ENCODE measurements at places on chromosomes 2 and 18.

- DNase-seq: no peak
These were observed 161.3 kb downstream of the INSIG2 start for GRCh38 chr2:118249531-118249930.

- DNase-seq: no peak
These were observed 143.1 kb downstream of the INHBB start for GRCh38 chr2:120489023-120489422.

- DNase-seq: no peak
These were observed 157.9 kb upstream of the CREB1 start for GRCh38 chr2:207371877-207372276.

DNA sequence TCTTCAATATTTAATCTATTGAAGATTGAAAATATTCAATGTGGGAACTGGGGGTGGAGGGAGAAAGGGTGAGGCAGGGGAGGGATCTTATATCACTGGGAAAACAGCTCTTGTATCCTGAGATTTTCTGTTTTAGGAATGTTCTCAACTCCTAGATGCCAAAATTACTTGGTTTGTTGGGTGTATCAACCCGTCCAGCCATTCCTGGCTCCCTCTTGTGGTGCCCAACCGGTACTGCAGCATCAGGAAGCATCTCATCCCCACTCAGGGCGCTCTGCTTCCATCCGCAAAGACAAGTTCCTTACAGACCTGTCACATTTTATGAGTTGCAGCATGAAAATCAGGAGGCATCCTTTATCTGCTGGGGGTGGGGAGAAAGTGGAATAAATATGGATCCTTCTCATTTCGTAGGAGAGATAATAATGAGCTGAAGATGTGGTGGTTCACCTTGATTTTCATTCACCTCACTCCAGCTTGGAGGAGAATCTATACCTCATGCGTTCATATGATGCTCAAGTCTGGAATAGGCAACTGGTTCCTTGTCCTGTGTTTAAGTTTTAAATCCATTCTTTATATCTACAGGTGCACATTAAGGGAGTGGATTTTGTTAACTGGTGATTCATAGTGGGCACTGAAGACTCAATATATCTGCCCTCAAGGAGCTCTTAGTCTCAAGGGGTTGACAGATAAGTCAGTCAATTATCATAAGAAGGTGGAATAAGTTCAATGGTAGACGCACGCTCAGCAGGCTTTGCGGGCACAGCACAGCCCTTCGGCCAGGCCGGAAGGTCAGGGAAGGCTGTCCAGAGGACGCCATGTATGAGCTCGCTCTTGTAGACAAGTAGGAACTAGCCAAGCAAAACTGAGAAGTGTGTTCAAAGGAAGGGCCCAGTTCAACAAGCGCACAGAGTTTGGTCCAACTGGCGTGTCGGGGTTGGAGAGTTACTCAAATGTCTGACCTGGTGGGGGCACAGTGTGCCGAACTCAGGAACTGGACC lies 127.3 kb downstream of the RNF144A start:
- peak; percentile 73 for DNase-seq

DNA sequence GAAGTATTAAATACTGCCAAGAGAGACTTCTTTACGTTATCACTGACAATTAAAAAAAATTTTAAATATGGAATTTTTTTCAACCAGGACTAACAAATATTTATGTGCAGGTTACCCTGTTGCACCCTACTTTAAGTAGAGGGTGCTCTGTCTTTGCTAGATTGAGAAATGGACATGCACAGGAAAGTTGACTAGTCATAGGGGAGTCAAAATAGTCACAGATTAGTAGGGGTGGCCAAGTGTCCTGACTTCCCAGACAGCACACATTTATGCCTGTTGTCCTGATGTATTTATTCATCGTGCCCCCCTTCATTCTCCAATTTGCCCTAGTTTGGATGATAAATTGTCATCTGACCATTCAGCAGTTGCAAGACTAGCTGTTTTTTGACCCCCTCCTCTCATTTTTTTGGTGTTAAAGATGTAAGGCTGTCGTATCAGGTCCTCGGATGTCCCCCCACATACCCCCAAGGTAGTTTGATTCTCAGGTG lies 20.3 kb downstream of the CAB39 start:
- no peak for DNase-seq

DNA sequence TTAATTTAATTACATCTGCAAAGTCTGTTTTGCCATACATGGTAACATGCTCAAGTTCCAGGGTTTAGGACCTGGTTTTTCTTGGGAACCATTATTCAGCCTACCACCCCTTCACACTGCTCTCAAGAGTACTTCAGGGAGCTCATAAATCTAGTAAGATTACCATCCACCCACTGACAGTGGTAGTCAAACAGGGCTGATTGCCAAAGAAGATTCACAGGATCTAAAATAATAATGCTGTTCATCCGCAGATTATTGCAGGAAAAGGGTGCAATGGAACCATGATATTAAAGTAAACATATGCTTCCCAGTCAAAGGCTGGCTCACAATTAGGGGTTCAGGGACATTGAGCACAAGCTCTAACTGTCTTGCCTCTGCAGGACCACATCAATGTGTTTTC lies 148.0 kb upstream of the CYRIA start:
- DNase-seq: no peak

DNA sequence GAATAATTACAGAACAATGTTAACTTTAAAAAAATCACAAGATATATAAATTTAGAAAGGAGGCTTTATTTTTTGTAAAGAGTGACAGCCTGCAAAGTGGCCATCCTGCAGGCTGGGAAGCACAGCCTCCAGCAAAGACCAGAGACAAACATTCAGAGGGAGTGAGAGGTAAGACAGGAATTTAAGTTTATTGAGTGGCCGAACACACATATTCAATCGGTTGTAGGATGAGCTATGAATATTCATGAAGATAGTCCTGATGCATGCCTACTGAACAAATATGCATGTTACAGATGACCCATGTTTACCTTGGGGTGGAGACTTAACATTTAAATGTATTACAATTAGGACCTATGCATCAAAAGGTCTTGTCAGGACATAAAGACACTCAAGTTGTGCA lies 33.4 kb upstream of the HNRNPA3 start:
- no peak for DNase-seq

DNA sequence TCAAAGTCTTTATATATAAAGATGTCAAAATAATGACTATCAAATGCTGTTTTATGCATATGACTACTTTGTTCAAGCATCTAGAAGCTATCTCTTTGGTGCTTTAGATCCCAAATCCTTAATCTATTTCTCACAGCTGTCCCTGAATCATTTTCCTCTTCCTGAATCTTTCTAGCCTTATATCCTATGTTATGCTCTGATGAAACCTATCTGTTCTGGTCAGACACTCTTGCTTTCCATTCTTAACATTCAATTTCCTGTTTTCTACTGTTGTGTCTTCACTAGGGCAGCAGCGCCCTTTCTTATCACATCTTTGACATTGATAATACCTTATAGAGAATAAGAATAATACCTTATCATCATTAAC lies 6.3 kb upstream of the PARD3B start:
- DNase-seq: no peak

DNA sequence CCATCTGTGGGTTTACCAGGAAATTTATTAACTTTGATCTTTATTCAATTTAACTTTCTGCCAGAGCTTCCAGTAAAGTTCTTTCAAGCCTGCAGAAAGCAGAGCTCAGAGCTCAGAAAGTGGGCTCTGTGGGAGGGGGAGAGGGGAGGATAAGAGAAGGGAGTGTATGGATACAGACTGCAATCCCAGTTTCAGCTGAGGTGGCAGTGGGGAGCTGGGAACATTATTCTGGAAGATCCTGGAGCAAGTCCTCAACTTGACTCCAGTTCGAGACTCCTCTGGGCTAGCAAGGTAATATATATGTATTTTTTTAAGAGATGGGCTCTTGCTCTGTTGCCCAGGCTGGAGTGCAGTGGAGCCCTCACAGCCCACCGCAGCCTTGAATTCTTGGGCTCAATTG lies 108.9 kb upstream of the NABP1 start:
- no peak for DNase-seq

DNA sequence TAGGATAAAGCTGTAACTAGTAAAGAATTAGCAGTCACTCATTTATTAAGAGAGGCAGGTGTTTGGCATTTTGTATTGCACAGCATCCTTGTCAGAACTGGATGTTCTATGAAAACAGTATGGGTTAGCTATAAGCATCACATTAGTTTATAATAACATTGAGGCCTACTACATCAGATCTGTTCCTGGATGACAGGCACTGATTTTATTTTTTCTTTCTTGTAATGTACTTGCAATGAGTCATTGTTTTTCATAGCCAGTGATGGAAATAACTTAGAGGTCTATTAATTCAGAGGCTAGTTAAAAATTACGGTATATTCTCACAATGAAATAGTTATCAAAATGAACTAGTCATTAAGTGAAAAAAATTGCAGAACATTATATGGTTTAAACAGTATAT lies 13.0 kb upstream of the RMDN2 start:
- DNase-seq: no peak

- no peak for DNase-seq
These were observed 209.3 kb upstream of the SALL3 start for GRCh38 chr18:78770139-78770822.

GRCh38 chr2:78861546-78861945 lies 164.0 kb upstream of the REG3G start:
- no peak for DNase-seq

DNA sequence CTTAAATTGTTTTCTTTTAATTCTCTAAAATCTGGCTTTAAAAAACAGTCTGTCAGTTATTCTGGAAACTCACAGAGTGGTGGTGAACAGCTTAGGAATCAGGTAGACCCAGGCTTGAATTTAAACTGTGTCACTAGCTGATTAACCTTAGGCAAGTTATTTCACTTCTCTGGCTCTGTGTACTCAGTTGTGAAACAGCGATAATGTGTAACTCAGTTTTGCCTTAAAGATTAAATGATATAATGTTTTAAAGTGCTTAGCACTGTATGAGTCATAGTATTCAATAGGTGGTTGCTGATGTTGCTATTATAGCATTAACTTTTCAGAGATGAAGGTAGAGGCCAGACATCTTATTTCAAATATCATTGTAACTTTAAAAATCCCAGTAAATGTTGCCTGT lies 40.7 kb downstream of the PKP4 start:
- DNase-seq: no peak

- no peak for DNase-seq
These were observed 61.7 kb upstream of the RALBP1 start for GRCh38 chr18:9413576-9413975.

GRCh38 chr2:228983700-228984099 lies 287.4 kb downstream of the PID1 start:
- DNase-seq: no peak

GRCh38 chr2:6442252-6442985 lies 423.3 kb downstream of the CMPK2 start:
- DNase-seq: no peak

DNA sequence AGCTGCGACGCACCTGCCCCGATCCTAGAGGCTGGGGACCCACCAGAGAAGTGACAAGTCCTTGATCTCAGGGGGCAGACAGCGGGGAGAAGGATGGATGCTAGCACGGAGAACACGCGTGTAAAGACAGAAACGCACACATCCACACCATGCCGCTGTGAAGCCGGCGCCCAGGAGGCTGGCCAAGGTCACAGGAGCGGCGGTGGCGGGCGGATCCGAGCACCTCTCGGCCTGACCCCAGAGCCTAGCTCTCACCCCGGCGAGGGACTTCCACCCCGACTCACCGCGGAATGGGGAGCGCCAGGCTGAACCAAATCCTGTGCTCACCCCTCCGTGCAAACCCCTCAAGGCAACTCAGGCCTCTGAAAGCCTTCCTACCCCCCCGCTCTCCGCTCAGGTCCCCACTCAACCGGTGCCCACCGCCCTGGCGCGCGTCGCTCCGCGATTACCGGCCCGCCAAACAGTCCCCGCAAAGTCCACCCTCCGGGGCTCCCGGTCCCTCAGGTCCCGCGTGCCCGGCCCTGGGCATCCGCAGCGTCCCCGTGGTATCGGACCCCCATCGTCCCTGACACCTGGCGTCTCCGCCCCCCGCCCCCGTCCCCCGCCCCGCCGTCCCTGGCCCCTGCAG lies 460 bp upstream of the LRRFIP1 start:
- DNase-seq: no peak

DNA sequence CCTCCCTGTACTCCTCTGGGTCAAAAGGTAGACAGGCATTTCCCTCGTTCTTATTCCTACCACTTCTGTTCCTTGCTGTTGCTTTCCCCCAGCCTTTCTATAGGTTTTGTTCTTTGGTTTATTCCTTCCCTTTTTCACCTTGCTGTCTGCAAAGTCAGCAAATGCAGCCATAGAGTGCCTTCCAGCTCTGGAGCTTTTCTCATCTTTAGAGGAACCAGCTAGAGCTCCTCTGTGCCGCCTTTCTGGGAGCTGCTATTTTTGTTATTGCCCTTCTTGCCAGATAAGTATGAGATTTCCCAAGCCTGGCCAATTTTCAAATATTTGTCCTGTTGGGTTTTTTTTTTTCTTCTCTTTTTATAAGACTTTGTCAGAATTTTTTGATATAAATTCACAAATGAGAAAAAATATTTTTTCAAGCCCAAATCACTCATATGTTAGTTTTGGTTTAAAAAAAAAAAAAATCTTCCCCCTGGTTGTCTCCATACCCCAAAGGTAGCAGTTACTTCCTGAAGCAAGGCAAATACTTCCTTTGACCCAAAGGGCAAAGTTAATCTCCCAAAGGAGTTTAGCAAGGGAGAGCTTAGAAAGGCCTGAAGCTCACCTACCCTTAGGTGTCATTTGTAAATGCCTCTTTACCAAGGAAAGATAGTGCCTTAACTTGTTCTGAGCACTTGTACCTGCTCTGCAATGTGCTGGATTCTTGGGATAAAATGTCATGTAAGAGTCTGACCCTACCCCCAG lies 5.1 kb upstream of the TTC27 start:
- DNase-seq: no peak

All from stimulated activated CD8-positive, alpha-beta memory T cell treated with anti-CD3 and anti-CD28 coated beads, Interleukin-4, amount 100 ng/mL, for 48 hours (primary cell).